ENCODE measurements at places on chromosomes 6 and 20. TPM values are rescaled to one million over a fixed set of nuclear protein-coding genes. Genes with fewer than 3 reads are reported as not detected.

TMEM74B gene
- 0.18 TPM for total RNA-seq

DNA sequence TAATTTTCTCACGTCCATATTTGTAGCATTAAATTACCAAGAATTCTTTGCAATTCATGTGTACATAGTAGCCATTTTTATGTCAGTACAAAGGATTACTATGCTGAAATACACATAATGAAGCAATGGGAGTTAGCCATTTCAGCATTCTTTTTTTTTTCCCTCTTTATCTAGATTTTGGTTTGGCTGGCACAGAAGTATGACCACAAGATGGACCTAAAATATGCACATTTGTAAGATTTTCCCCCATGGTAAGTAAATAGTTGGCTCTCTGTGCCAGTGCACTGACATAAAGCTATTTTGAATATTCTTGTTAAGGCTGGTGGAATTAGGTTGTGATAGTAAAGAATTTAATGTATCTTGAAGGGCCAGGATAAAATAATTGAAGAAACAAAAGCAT is 486.1 kb upstream of the BTBD3 start:
- no peak for DNase-seq

DNA sequence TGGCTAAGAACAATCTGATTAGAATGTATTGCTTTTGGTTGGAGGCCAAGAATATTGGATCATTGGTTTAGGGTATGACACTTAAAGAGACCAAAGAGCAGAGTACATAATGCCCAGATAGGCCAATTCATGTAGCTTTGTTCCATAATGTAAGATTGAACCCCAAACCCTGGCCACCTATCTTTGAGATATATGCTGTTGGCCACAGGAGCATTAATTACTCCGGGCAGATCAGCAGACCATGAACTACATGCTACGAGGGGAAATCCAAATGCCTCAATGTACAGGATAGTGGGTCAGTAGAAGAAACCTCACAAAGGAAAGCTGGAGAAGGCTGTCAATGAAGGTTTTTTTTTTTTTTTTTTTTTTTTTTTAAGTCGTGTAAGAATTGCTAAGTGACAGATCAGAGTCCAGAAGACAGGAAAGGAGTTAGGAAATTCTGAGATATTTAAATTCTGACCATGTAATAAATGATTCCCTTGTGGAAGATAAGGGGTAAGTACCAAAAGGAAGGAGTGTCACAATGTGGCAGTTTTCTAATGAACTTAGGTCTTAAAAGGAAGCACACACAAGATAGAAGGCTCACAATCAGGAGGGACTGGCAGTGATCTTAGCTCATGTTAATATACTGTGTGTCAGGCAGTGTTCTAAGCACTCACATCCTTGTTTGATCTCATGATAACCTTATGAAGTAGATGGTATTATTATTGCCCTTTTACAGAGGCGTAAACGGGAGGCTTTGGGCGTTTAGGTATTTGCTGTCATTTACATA is 61.4 kb downstream of the CARMIL1 start:
- DNase-seq = no peak

DDX43 gene
- 0.99 TPM for total RNA-seq

LIN28B gene
- total RNA-seq = not detected

DNA sequence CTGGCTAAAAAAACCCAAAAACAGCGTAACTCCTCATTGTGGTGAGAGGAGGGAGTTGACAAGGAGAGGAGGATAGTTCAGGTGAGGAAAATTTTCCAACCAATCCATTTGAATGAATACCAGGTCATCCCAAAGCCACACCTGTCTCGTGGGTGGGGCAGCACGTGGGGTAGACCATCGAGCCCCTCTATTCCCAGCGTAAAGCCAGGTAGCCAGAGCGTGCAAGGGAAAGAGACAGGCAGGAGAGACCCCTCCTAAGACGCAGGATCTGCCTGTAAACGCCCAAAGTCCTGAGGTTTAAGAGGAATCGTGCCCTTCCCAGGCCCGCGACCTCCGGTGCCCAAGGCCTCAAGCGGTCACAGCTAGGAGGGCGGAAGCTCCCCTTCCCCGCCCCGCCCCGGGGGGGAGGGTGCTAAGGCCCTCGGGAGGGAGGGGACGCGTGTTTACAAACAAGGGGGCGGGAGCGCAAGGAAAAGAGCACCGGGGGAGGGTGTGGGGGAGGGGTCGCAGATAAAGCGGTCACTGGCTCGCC is 712 bp downstream of the RXRB start:
- DNase-seq = peak; percentile 44

LEMD2 gene
- total RNA-seq = 56.5 TPM

PTCHD4 gene
- 0.20 TPM for total RNA-seq

GRCh38 chr20:35954907-35955251 is 577 bp upstream of the SCAND1 start:
- no peak for DNase-seq

GRCh38 chr6:105771313-105771970 is 314.7 kb upstream of the PRDM1 start:
- no peak for DNase-seq

GABRR1 gene
- total RNA-seq = not detected

- DNase-seq = no peak
Measured at GRCh38 chr20:53847139-53847836, 223.1 kb downstream of the BCAS1 start.

- DNase-seq = no peak
Measured at GRCh38 chr6:129764761-129765407, 54.9 kb upstream of the ARHGAP18 start.

DNA sequence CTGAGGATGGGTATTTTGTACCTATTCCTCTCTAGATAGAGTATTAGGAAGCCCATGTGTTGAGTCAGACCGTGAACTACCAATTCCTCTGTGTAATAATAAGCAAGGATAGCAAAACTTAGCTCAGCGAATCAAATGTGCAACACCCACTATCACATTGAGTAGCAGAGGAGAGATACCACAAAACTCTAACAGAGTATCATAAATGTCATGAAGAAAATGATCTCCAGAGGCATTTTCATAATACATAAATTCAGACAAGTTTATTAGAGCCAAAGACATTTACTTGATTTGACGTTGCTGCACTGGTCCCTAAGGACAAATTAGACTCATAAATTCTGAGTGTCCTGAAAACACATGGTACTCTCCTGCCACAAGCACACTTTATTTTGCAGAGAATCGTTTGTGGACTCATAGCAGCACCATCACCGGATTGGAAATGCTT is 245.2 kb downstream of the HAO1 start:
- no peak for DNase-seq

DNA sequence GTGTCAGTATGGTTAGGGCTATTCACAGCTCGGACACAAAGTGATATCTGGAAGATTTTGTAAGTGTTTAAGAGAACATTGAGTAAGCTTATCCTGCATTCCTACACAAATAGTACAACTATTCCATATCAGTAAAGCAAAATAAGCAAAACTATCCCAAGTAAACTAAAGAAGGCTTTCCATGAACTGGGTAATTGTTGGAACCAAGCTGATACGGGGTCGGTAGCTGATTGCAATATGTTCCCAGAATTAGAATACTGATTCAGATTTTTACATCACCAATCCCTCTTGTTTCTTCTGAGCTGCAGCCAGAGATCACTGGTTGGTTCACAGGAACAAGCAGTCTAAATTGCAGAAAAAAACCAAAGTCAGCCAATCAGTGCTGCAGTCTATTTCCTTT is 54.1 kb downstream of the CDS2 start:
- DNase-seq = no peak

GRCh38 chr6:117481278-117481925 is 1.1 kb upstream of the DCBLD1 start:
- DNase-seq = no peak

DNA sequence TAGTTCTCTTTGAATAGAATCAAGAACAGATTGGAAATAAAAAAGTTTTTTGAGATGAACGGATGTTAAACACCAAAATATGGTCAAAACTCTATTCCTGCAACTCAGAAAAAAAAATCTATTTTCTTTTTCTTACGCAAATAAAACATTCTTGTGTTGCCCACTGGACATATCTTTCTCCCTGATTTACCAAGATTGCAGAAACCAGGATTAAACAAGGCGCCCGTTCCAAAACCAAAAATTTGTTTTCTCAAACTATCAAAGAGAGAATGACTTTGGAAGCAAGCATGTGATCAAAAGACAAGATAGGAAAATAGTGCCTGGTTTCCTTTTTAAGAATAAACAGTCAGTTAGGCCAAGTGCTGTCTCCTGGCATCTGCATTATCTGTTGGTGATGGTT is 273.1 kb downstream of the CLIC5 start:
- DNase-seq = no peak

DNA sequence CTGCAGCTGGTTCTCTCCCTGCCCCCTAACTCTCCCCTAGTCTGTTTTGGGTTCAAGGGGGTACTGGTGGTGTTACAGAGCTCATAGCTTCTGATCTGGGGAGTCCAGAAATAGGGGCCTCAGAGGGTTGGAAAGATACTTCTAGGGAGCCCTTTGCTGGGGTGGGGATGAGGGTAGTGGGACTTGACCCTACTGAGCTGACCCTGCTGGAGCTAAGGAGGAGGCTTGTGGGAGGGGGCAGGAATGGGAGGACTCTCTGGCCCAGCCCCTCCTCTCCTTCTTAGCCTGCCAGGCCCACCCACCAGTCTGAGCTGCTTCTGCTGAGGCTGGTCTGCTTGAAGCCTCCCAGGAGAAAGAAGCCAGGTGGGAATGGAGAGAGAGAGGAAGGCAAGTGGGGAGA is at the start of gene EGFL8:
TSS of gene EGFL8 (plus strand) at position 301 of the 400 bp plus-strand sequence. CDS start 1,571 bp downstream, outside the sequence.
- no peak for DNase-seq

DNA sequence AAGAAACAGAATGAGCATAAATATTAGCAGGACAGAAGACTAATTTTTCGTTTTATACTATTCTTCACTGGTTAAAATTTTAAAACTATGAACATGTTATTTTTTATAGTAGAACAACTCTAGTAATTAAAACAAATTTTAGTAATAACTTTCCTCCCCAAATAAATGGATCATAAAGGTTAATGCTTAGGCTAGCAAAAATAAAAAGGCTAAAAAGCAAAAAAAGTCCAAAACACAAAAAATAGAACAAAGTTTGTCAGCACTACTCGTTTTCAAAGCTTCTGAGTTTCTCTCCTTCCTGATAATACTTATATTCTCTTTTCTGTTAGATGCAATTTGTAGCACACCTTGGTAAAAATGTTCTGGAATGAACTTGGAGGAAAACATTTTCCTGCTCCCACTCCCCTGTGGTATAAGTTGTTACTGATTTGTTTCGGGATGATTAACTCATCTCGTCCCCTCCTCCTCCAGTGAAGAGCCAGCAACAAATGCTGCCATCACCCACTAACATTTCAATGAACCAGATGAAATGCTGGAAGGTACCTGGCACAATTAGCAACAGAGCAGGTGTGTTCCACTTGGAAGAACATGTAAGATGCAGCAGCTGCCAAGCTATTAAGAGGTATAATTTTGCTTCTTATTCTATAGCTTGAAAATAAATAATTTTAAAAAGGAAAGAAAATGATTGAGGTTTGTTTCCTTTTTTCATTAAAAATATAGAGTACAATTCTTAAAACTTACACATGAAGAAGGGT is 130.5 kb downstream of the MYB start:
- no peak for DNase-seq

- DNase-seq = no peak
Measured at GRCh38 chr20:17109307-17109706, 117.5 kb upstream of the PCSK2 start.

TCF15 gene
- not detected for total RNA-seq

CDKAL1 gene
- 12.2 TPM for total RNA-seq

DNA sequence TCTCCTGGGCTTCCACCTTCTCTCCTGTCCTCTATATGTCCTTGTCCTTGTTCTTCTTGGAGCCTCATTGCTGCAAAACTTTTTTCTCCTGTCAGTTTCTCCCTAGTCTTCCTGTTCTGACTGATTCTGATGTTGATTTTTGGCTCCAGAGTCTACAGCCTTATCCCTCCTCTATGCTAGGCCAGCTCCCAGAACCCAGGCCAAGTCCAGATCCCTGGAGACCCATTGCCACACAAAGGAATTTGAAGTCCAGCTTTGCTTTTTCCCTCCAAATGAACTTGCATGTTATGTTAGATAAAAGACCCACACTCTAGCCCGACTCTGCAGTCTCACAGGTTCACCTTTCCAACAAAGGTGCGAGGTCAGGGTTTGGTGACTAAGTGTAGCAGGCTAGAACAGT is 203.1 kb downstream of the FNDC1 start:
- DNase-seq = no peak

DNA sequence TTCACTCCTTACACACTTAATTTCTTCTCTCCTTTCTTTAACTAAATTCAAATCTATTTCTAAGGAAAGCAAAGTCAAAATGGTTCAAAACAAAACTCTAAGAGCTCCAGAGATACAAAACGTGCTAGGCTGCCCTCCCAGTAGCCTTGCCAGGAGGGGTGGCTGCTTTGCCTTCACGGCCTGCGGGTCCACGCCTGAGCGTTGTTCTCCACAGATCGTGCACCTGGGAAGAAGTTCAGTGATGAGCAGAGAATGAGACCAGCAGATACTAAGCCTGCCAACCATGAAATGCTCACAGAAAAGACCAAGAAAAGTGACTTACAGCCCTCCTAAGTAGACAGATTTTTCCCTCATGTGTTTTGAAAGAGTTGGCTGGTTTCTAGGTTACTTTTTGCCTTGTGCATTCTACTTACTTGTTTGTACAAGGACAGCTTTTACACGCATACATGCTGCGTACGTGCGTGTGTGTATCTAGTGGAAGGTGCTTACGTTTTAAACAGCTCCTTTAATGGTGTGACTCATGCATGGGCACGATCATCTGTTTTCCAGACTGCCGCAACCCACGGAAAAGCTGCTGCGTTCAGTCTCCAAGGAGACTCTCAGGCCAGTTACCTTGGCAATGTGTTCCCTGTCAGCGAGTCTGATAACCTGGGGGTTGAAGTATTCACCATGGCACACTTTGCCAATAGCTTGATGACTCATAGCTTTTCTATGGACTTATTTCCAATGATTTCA is 32.4 kb upstream of the PBOV1 start:
- DNase-seq = peak; percentile 90

NHSL1 gene
- total RNA-seq = 18.8 TPM

GMPR gene
- 0.32 TPM for total RNA-seq

GRCh38 chr6:62086047-62086446 is 200.0 kb downstream of the KHDRBS2 start:
- DNase-seq = no peak

HCRTR2 gene
- total RNA-seq = not detected

DNA sequence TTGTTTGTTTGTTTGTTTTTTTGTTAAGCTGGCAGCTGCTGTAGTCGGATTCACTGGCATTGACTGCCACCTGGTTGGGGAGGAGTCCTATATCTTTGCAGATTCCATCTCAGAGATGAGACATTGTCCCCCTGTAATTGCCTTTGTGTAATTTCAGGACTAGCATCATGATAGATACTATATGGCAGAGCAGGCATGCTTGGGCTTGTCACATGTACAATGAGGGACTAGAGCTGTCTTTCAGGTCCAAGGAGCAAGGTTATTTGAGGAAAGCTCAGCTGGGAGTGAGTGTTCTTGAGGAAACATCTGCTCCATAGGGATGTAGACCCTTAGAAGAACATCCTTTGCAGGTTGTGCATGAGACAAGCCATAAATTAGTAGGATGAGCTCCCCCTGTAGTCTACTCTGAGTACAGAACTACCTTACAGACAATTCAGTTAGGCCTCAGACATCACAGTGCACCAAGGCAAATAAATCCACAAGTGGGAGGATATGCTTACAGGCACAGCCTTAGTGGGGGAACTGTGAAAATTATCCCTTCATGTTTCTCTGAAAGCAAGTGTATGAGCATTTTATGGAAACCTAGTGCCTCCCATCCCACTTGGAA is 62.1 kb downstream of the BMP2 start:
- peak; percentile 50 for DNase-seq

MKKS gene
- 21.5 TPM for total RNA-seq

ADGRG6 gene
- total RNA-seq = 45.7 TPM

All from foreskin keratinocyte (primary cell).